ENCODE measurements at places on chromosomes 1 and 21.
A peak's percentile ranks its signal among the peaks of the same experiment; 100 is the strongest.

GRCh38 chr1:97105531-97105930 lies 383.9 kb downstream of the PTBP2 start:
- DNase-seq: no peak

DNA sequence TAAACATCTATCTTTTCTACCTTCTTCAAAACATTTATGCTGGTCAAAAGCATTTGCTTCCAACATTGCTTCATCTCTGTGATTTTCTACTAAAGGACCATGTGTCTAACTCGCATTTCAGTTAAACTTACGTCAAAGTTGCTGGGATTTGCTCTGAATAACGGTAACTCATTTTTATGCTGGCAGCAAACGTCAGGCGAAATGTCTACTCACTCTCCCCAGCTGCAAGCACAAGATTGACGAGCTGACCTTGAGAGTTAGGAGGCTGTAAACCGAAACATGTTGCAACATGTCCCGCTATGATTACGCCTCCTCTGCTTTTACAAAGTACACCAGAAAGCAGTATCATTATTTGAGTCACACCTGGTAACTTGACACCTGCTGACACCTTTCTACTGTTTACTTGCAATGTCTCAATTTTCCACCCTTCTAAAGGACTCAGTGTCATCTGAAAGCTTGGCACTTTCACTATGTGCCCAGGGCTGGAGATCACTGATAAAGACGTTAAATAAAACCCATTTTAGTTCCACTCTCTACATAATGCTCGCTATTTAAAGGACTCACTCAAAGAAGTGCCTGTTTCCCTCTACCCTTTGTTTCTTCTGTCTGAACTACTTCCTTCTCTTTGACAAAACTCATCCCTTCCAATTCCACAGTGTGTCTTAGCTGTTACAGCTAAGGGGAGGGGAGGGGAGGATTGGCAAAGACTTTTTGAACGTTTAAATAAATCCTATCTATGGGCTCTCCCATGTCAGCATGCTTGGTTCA lies 111.9 kb downstream of the PTPN14 start:
- DNase-seq: no peak

DNA sequence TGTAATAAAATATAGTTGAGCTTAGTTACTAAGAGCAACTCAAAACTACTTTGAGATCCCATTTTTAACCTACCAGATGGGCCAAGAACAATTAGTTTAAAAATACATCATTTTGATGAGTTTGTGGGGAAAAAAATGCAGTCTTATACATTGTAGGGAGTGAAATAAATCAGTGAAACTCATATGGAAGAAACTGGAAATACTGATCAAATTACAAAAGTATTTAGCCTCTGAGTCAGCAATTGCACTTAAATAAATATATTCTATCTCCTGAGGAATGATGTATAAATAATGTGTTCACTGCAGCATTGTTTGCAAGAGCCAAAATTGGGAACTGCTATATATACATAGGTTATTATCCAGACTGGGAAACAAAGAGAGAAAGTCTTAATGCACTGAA lies 4.6 kb upstream of the SMCP start:
- DNase-seq: no peak

DNA sequence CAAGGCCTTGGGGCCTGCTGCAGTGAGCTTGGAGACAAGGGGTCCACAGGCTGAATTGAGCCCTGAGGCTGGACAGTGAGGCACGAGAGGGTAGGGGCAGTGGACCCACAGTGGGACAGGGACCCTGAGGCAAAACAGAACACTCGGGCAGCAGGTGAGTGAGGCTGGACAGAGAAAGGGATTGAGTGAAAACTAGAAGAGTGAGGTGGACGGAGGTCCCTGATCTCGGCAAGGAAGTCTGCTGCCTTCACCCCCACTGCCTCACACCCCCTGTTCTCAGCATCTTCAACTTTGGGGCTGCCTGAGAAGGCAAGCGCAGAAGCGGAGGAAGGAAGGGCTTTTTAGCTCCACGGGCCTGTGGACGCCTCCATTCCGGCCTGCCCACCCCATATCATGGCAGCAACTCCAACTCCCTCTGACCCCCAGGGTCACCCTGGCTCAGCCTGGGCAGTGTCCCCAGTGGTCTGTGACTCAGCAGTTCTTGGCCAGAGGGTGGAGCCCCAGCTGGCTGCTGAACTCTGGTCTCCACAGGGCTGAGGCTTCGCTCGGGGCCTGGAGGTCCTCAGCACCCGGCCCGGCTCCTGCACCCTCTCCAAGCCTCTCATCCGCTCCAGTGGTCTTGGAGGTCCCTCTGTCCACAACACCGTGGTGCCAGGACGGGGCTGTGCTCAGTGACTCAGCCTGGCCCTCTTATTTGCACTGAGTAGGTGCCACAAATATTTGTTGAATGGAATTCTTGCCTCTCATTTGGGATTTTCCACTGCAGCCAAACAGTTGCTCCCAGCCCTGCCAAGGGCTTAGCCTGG lies 60.0 kb upstream of the EPS8L3 start:
- no peak for DNase-seq

DNA sequence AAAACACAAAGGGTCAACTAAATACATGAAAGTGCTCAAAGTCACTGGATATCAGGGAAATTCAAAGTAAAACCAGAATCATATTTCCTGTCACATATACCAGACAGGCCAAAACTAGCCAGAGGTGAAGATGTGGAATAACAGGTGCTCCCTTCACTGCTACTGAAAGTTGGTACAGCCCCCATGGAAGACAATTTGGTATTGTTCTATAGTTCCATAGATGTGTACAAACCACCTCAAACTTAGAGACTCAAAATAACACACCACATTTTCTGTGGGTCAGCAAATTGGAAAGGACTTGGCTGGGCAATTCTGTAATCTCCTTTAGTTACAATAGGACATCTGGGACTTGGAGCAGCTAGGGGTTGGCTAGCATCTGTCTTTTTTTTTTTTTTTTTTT lies 24.5 kb upstream of the SOAT1 start:
- no peak for DNase-seq

- DNase-seq: no peak
These were observed 532.2 kb downstream of the MATN1 start for GRCh38 chr1:30191154-30191702.

DNA sequence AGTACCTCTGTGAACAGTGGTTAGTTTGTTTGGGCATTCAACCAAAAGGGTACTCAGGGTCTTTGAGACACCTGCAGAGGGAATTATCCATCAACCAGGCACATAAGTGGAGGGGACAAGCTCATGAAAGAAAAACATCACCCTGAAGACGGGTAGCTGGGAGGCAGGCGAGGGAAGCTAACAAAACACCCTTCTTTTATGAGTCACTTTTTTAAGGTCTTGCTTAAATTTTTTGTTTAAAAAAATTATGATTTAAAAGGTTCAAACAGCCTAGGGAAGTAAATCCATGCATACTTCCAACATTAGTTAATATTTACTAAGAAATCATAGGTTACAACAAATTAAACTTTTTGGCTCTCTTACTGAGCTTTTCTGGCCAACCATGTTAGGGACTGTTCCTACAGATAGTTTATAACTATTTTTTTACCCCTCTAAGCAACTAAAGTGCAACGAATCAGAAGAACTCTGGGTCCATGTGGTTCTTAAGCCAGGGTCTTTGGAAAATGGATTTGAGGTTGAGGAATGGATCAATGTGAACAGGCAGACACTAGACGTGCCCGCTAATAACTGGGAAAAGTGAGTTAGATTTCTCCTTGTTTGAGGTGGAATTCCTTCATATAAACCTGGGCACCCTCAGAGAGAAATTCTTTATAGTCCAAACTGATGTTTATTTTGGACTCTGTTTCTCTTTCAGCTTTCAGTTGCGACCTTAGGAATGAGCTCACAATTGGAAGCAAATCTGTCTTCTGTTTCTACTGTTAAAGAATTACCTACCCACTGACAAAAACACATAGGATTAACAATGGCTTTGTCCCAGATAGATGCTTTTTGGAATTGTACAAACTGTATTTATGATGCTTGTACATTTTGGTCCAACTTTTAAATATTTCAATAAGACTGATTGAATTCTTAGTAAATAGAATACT lies 123.0 kb downstream of the LYPLAL1 start:
- no peak for DNase-seq

- no peak for DNase-seq
These were observed 80.0 kb downstream of the LHX4 start for GRCh38 chr1:180310095-180310494.

DNA sequence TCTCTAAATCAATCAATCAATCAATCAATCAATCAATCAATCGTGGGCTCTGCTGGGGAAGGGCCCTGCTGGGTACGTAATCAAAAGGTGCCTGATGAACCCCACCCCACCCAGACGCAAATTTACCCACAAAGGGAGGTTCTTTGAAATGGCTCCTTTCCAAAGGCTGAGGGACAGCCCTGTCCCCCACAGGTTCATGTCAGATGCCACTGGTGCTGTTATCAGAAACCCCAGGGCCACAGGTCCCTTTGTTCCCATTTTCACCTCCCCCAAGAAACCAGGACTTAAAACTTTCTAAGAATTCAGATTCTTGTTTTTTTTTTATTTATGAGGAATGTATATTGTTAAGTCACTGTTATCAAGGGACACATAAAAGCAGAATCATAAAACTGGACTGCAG lies 14.2 kb downstream of the CHRNB2 start:
- no peak for DNase-seq

GRCh38 chr1:183185941-183186490 lies at the start of gene LAMC2:
LAMC2 (plus strand) TSS chr1:183186264; CDS start chr1:183186353, 89 bp downstream.
- peak; percentile 54 for DNase-seq

DNA sequence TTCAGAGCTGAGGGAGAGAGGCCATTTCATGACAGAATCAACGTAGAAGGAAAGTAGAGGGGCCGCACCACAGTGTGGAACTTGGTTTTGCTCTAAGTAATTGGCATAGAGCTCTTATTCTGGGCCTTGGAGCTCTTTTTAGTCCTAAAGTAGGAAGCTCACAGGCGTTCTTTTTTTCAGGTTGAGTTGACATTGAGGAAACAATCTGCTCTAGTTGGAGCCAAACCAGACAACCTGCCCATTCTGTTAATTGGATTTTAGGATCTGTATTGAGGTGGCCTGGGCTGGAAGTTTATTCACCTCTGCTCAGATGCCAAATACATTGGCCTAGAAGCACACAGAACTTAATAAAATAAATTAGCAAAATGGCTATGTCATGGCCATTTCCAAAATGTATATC lies 1093.9 kb downstream of the ADGRL2 start:
- DNase-seq: no peak

DNA sequence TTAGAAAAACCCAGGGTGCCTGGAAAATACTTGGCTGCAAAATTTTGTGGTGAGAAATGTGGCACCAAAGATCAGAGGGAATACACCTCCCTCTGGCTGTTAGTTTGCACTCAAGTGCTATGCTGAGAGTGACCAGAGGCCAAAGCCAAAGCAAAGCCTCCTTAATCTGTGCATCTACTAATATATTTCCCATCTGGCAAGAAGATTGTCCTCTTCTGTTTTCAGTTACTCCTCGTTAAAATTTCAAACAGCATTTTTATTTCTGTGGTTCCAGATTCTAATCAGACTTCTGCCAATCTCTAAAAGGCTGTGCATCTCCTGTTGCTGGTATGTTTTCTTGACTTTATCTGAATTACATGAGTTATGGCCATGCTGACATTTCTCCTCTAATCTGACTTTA lies 327.4 kb downstream of the TBX15 start:
- DNase-seq: no peak

DNA sequence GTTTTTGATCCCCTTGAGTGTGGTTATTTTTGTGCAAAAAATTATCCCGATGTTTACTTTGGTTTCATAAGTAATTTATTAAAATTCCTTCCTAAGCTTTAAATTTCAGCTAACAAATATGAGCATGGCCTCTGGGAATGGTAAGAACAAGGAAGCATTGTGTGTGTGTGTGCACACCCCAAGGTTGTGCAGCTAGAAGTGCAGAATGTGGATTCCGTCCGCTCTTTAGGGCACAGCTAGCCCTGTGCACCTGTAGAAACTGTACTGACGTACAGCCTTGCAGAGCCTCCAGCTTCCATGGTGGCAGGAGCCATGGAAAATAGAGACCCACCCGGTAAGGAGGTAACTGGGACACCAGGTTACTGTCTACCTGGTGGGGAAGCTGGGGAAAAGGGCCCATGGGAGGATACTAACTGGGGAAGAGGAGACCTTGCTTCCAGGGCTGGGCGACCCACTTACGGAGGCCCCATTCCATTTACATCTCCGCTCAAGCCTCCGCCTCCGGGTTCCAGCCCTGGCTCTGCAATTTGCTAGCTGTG lies 54.7 kb downstream of the B3GALT5 start:
- DNase-seq: no peak

- DNase-seq: no peak
These were observed 64.4 kb downstream of the MAB21L3 start for GRCh38 chr1:116175611-116176010.

- no peak for DNase-seq
These were observed 45.1 kb upstream of the MACF1 start for GRCh38 chr1:39159224-39160036.

DNA sequence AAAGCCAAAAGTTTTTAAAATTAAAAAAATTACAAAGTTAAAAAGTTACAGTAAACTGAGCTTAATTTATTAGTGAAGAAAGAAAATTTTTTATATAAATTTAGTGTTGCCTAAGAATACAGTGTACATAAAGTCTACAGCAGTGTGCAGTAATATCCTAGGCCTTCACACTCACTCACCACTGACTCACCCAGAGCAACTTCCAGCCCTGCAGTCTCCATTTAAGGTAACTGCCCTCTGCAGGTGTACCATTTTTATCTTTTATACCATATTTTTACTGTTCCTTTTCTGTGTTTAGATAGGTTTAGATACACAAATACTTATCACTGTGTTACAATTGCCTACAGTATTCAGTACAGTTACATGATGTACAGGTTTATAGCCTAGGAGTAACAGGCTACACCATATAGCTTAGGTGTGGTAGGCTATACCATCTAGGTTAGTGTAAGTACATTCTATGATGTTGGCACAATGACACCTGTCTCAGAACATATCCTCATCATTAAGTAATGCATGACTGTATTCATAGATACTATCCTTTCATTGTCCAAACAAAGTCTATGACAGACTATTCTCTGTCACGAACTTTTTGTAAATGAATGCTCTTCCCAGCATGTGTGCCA lies 78.6 kb upstream of the PBX1 start:
- no peak for DNase-seq

DNA sequence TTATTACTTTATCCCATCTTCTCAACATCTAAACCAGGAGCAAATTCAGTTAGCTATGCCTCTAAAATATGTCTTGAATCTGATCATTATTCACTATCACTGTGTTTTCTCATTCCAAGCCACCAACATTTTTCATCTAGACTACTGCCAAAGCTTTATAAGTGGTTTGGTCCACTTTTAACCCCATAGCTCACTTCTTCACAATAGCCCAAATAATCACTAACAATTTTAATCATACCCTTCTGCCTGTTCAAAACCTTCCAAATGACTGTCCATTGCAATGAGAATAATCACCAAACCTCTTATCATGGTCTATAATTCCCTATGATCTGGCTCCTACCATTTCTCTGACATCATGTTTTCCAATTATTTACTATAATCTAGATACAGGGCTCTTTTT lies 149.8 kb upstream of the ZNHIT6 start:
- no peak for DNase-seq

- no peak for DNase-seq
These were observed 69.1 kb downstream of the SMYD3 start for GRCh38 chr1:246437961-246438360.

DNA sequence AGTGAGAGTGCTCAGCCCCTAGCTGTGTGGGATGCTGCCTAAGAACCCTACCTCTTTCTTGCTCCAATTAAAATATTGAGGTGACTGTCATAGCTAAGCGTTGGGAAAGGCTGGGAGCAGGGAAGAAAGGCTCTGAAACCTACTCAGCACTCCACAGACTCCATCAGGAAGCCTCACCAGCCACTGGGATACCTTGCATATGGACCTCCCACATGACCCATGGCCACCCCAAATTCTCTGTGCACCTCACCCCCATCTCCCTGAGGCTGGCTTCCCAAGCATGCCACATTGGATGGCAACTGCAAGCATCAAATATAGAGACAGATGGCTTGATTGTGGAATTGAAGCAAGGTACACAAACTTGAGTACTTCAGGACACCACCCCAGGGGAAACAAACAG lies 41.8 kb downstream of the FLVCR1 start:
- no peak for DNase-seq
